Regular cardiac myocyte (primary cell): ENCODE measurements at places on chromosomes 16 and 17. TPM values are rescaled to one million over a fixed set of nuclear protein-coding genes. Genes with fewer than 3 reads are reported as not detected.

Gene BLMH
- 31.6 and 33.0 TPM in 2 replicates for total RNA-seq

Gene STARD3
- total RNA-seq, result 27.6 and 33.4 TPM in 2 replicates

Gene TMEM88
- total RNA-seq, result 0.58 TPM in 1 of 2 replicates, not detected in the other

Gene KRTAP2-3
- under 0.01 and 0.77 TPM in 2 replicates for total RNA-seq

Gene NR1D1
- total RNA-seq, result 0.77 and 1.1 TPM in 2 replicates

Gene RNU2-1
- not detected in 2 replicates for total RNA-seq

Gene NRN1L
- not detected in 2 replicates for total RNA-seq

Gene CNTNAP4
- not detected in 2 replicates for total RNA-seq
